Activated T-cell treated with anti-CD3 and anti-CD28 coated beads, Interleukin-2, amount 50 U/mL, for 24 hours (primary cell): ENCODE measurements at places on chromosomes 4 and X.
A peak's percentile ranks its signal among the peaks of the same experiment; 100 is the strongest.

DNA sequence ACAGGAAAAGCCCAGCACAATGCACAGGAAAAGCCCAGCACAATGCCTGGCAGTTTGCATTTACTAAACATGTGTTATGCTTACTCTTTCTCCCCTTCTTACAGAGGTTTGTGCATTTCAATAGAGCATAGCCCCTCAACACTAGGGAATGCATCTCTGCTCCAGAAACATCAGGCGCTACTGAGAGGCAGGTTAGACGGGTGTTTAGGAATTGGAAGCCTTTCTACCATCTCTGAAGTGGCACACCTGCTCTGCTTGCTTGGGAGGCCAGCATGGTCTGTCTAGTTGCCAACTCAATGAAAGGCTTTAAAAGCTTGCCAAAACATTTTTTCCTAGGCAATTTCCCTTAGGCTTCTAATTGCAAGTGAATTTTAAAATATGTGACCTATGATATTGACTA is 55.7 kb downstream of the GRID2 start:
- H3K27ac ChIP-seq = no peak overlapping the region
- no peak for DNase-seq
- H3K27me3 ChIP-seq = no peaks in the 10 kb centered on the region

DNA sequence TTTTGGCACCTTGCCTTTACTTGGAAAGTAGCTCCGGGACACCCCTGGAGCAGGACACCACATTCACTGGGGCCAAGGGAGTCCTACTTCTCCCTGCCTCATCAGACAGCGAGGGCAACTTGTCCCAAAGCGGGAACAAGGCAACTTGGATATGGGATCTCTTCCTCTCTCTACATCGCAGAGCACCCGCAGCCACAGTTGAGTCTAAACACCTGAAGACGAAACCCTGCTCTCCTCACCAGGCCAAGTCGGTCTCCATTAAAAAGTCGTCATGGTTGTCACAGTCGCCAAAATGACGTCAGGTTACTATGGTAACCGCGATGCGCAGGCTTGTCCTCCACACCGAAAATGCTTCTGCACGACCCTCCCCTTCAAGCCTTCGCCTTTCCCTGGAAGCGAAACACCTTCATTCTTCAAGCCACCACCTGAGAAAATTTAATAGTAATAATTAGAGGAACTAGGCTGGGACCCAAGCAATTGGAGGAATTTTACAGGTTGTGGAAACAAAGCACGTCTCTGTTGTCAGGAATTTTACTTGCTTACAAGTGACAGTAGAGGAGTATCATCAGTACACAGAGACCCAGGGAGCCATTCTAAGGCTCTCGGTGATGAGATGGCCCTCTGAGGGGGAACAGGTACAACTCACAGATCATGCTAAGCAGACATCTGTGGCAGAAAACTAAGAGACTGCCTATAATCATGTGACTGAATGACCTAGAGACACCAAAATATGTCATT is 30.5 kb upstream of the TCEAL4 start:
- H3K36me3 ChIP-seq = peaks cover 4% of the 10 kb centered on the region
- peak overlapping the region; percentile 81 for H3K27ac ChIP-seq
- H3K27me3 ChIP-seq = peaks cover 45% of the 10 kb centered on the region
- H3K4me1 ChIP-seq = peaks cover 10% of the 10 kb centered on the region
- DNase-seq = peak; percentile 72

- peak overlapping the region; percentile 87 for H3K4me3 ChIP-seq
- DNase-seq = no peak
- H3K27me3 ChIP-seq = no peaks in the 10 kb centered on the region
- H3K36me3 ChIP-seq = peaks cover 11% of the 10 kb centered on the region
- peak overlapping the region; percentile 79 for H3K27ac ChIP-seq
Measured at GRCh38 chr4:15003401-15003890, 1.2 kb downstream of the CPEB2 start.

DNA sequence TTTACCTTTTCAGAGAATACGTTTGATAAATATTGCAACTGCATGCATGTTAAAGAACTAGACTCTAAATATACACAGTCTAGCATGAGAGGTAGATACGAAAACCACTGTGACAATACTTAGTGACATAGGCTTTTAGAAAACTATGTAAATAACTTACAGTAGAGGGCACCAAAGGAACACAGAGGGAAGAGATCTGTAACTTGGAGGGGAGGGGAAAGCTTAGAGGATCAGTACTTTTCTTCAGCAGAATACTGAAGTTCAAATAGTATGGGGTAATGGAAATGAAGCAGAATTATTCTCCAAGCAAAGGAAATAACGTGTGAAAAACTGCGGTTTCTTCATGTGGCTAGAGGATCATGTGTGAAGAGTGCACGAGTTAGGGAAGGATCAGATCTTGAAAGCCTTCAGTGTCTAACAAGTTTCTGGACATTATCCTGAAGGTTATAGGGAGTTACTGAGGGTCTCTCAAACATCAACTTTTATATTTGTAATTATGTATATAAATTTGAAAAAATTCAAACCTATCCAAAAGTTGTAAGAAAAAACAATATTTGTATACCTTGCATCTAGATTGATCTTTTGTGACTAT is 264.3 kb downstream of the NPFFR2 start:
- no peaks in the 10 kb centered on the region for H3K36me3 ChIP-seq
- H3K4me3 ChIP-seq = no peak overlapping the region
- no peak overlapping the region for H3K27ac ChIP-seq
- no peak for DNase-seq

DNA sequence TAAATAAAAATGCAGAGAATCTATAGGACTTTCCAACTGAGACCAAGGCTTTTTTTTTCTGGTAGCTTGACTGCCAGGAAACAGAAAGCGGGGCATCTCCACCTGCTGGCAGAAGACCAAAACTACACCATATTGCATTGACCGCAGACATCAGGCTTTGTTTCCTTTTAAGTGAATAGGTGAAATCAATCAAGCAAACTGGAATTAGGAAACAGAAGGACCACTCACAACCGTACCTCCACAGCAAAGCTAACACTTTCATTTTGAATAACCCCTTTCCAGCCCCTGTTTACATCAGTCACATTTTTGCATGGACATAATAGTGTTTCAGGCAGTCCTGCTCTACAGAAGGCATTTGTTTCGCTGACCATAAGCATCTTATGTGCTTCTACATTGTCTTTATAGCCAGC is 218.2 kb downstream of the IDS start:
- peaks cover 27% of the 10 kb centered on the region for H3K4me1 ChIP-seq
- H3K4me3 ChIP-seq = no peak overlapping the region
- peaks cover 21% of the 10 kb centered on the region for H3K27me3 ChIP-seq
- H3K36me3 ChIP-seq = no peaks in the 10 kb centered on the region

DNA sequence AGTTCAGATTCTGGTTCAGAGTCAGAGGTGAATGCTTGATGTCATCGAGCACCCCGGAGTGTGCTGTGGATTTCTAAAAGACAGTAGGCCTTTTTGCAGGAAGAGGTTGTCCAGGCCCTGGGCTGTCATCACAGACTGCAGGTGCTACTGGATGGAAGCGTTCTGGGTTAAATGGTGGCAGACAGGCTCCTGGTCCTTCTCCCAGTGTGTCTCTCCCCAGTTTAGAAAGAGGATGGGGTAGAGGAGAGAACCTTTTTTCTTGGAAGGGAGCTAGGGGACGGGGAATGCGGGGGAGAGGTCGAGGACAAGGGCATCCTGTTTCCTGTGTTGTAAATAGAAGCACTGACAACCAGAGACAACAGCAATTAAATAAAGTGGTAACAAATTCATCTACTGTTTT is 102.3 kb upstream of the NUDT6 start:
- peaks cover 57% of the 10 kb centered on the region for H3K36me3 ChIP-seq
- no peak for DNase-seq
- no peaks in the 10 kb centered on the region for H3K27me3 ChIP-seq
- H3K4me1 ChIP-seq = peaks cover 3% of the 10 kb centered on the region

- no peak within 1 kb of the TSS for H3K4me3 ChIP-seq
- peaks cover 11% of the 10 kb centered on the region for H3K27me3 ChIP-seq
- no peak within 1 kb of the TSS for H3K27ac ChIP-seq
- no peak for DNase-seq
Measured at GRCh38 chr4:164876700-164877324, at the start of gene APELA. Gene APELA, plus strand, starts transcription at chr4:164877178. Its CDS starts 154 bp downstream, at chr4:164877332.

- DNase-seq = no peak
- H3K36me3 ChIP-seq = no peaks in the 10 kb centered on the region
- no peaks in the 10 kb centered on the region for H3K4me1 ChIP-seq
- no peak overlapping the region for H3K4me3 ChIP-seq
Measured at GRCh38 chrX:32576885-32577284, 634.5 kb downstream of the DMD start.

GRCh38 chrX:144722307-144722706 is 525.0 kb upstream of the SPANXN1 start:
- H3K27me3 ChIP-seq = peaks cover 10% of the 10 kb centered on the region
- no peak for DNase-seq
- H3K4me3 ChIP-seq = no peak overlapping the region
- no peaks in the 10 kb centered on the region for H3K36me3 ChIP-seq

DNA sequence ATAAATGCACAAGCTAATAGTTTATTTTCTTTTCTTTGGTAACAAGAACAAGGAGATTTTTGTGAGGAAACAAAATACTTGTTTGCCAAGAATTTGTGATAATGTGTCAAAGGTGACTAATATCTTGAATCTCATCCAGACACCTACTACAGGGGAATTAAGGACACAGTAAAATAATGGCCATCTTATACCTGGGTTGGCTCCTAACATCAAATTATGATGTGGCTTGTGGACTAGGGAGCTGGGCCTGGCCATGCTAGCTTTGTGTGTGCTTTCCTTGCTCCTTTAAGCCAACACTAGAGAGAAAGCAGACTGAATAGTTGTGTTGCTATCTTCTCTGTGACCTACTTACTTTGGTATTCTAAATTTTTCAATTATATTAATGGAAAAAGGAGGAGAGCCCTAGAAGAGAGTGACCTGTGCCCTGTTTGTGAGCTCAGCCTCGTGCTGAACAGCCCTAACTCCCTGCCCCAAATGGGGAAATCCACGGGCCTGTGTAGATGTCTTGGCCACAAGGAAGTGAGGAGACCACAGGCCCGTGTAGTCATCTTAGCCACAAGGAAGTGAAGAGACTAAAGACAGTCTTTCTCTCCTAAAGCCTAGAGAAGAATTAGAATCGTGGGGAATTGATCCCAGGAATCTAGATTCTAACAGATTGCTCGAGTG is 23.3 kb downstream of the ARHGAP24 start:
- H3K4me3 ChIP-seq = no peak overlapping the region
- no peak for DNase-seq
- H3K36me3 ChIP-seq = no peaks in the 10 kb centered on the region
- no peak overlapping the region for H3K27ac ChIP-seq
- no peaks in the 10 kb centered on the region for H3K4me1 ChIP-seq

DNA sequence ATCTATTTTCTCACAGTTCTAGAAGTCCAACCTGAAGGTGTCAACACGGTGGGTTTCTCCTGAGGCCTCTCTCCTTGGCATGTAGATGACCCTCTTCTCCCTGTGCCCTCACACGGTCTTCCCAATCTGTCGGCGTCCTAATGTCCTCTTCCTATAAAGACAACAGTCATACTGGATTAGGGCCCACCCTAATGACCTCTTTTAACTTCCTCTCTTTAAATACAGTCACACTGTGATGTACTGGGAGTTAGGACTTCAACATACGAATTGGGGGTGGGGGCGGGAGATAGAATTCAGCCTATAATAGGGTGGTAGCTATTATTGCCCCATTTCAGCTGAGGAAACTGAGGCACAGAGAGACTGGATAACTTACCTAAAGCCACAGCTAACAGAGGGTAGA is 70.2 kb downstream of the SMIM20 start:
- DNase-seq = no peak
- H3K27me3 ChIP-seq = peaks cover 3% of the 10 kb centered on the region

GRCh38 chr4:115190529-115190928 is 77.1 kb upstream of the NDST4 start:
- no peaks in the 10 kb centered on the region for H3K4me1 ChIP-seq
- no peak overlapping the region for H3K27ac ChIP-seq
- H3K27me3 ChIP-seq = no peaks in the 10 kb centered on the region
- no peaks in the 10 kb centered on the region for H3K36me3 ChIP-seq
- H3K4me3 ChIP-seq = no peak overlapping the region

GRCh38 chrX:152601848-152602616 is 35.7 kb upstream of the GABRQ start:
- H3K36me3 ChIP-seq = no peaks in the 10 kb centered on the region
- H3K27ac ChIP-seq = no peak overlapping the region
- no peak for DNase-seq
- peaks cover 60% of the 10 kb centered on the region for H3K27me3 ChIP-seq
- H3K4me3 ChIP-seq = no peak overlapping the region

GRCh38 chr4:147777456-147778091 is 45.7 kb downstream of the ARHGAP10 start:
- no peak overlapping the region for H3K4me3 ChIP-seq
- no peaks in the 10 kb centered on the region for H3K27me3 ChIP-seq
- no peaks in the 10 kb centered on the region for H3K36me3 ChIP-seq

DNA sequence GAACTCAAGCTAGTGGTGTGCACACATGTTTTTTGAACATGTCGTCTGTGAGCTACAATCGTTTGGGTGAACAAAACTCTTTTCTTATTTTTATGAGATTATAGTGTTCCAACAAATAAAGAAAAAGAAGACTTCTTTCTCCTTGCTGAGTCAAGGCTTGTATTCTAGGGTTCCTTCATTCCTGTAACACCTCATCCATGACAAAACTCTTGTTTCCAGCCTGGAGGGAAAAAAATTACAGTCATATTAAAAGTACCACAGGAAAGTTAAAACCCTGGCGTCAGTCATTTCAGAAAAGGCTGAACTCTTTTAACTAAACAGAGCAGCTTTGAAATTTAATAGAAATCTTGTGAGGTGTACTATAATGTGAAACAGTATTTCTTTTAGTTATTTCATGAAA is 79.2 kb upstream of the BOD1L1 start:
- H3K27ac ChIP-seq = no peak overlapping the region
- no peak for DNase-seq
- no peaks in the 10 kb centered on the region for H3K4me1 ChIP-seq
- H3K27me3 ChIP-seq = peaks cover 11% of the 10 kb centered on the region
- no peaks in the 10 kb centered on the region for H3K36me3 ChIP-seq

DNA sequence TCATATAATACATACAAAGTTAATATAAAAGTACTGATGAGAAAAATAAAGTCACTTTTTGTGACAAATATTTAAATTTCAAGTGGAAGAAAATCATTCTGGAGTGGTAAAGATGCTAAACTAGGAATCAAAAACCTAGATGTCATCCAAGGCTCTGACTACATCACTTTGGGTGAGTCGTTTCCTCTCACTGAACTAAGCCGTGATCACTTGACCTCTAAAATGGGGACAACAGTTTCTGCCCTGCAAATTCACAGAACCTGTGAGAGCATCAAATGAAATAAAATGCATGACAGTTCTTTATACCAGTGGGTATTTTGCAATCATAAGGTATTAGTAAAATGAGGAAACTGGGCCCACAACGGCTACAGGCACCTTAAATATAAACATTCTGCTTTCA is 63.8 kb downstream of the PRDM5 start:
- no peaks in the 10 kb centered on the region for H3K36me3 ChIP-seq
- DNase-seq = no peak
- H3K27ac ChIP-seq = no peak overlapping the region
- H3K4me3 ChIP-seq = no peak overlapping the region

GRCh38 chr4:13968723-13969122 is 341.2 kb upstream of the BOD1L1 start:
- peaks cover 3% of the 10 kb centered on the region for H3K27me3 ChIP-seq
- no peak overlapping the region for H3K4me3 ChIP-seq
- H3K36me3 ChIP-seq = no peaks in the 10 kb centered on the region
- DNase-seq = no peak
- no peak overlapping the region for H3K27ac ChIP-seq
- no peaks in the 10 kb centered on the region for H3K4me1 ChIP-seq
